ENCODE measurements at places on chromosomes 6 and 20.

GRCh38 chr20:44436393-44436792 is 39.3 kb upstream of the TTPAL start:
- no peak overlapping the region for H3K27ac ChIP-seq
- no peaks in the 10 kb centered on the region for H3K27me3 ChIP-seq
- no peak for DNase-seq
- H3K4me1 ChIP-seq = no peaks in the 10 kb centered on the region
- H3K36me3 ChIP-seq = no peaks in the 10 kb centered on the region

GRCh38 chr6:138862456-138862855 is 66.6 kb downstream of the ECT2L start:
- H3K4me1 ChIP-seq = no peaks in the 10 kb centered on the region
- H3K27me3 ChIP-seq = no peaks in the 10 kb centered on the region
- no peak for DNase-seq
- H3K27ac ChIP-seq = no peak overlapping the region

GRCh38 chr20:48600470-48600945 is 227.3 kb downstream of the PREX1 start:
- H3K4me3 ChIP-seq = no peak overlapping the region
- no peaks in the 10 kb centered on the region for H3K36me3 ChIP-seq
- H3K27ac ChIP-seq = no peak overlapping the region
- H3K27me3 ChIP-seq = no peaks in the 10 kb centered on the region
- no peaks in the 10 kb centered on the region for H3K4me1 ChIP-seq

- H3K27me3 ChIP-seq = no peaks in the 10 kb centered on the region
- DNase-seq = peak; percentile 85
- H3K27ac ChIP-seq = no peak overlapping the region
- H3K4me1 ChIP-seq = peaks cover 6% of the 10 kb centered on the region
These were observed 22.7 kb downstream of the SYNDIG1 start for GRCh38 chr20:24492031-24492607.

Data from mesendoderm (in vitro differentiated cells).